ENCODE measurements at places on chromosomes 1 and 21.
A peak's percentile ranks its signal among the peaks of the same experiment; 100 is the strongest.

DNA sequence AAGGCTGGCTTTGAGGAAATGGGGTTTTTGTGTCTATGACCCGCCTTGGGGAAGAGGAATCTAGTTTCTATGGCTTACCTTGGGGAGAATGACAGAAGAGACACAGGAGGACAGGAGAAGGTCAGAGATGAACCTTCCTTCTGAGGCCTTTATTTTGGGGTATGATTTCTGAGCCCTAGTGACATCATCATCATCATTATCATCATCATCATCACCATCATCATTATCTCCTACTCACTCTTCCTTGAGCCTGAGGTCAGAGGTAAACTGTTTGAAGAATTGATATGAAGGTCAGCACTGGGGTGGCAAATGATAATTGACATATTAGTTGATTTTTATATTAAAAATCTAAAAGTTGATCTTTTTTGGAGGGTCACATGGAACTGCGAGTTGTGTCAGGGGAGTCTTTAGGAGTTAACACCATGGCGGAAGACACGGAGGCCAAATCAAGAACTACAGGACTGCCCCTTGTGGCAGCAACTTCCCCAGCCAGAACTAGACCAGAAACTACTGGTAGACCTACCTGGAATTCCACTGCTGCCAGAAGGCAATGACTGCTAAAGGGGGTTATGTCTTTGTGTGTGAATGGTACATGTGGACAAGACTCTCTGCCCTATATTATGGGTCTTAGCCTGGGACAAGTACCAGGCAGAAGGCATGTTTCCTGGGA, 49.8 kb upstream of the WLS start:
- DNase-seq: no peak

DNA sequence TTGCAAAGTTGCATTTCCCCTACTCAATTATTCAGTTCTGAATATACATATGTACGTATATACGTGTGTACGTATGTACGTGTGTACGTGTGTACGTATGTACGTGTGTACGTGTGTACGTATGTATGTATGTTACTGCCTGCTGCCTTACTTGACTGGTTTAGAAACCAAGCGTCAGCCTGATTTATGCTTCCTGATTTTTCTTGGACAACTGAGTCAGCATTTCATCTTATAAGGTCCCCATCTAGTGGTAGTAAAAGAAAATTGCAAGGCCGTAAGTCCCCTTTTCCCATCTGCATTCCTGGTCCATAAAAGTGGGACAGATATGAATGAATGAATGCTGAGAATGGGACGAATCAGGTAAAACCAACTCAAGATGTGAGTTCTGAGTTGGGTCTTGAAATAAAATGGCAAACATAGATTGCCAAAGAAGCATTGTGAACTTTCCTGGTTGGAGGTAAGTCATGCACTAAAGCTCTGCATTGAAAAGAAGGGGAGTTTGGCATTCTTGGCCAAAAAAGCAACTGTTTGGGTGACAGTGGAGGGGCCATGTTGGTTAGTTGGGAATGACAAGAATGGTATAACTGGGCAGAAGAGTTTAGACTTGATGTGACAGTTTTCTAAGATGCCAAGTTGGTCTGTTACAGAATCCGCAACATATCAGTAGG, 76.4 kb upstream of the DNAH14 start:
- peak; percentile 4 for DNase-seq

DNA sequence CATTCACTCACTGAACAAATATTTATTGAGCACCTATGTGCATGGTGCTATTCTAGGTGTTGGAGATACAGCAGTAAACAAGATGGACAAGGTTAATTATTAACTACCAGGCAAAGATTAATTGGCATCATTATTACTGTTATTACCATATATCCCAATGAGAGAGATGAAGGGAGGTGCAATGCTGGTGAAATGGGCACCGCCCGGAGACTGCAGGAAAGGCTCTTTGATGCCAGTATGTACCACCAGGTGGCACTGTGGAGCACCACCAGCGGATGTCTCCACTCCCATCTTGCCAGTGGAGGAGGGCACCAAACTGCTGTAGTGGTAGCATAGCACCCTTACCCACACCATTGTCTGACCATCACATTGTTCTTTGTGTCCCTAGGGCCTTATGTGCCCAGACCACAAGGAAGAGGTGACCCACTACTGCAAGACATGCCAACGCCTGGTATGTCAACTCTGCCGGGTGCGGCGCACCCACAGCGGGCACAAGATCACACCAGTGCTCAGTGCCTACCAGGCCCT, 3.0 kb downstream of the TRIM46 start:
- peak; percentile 92 for DNase-seq

DNA sequence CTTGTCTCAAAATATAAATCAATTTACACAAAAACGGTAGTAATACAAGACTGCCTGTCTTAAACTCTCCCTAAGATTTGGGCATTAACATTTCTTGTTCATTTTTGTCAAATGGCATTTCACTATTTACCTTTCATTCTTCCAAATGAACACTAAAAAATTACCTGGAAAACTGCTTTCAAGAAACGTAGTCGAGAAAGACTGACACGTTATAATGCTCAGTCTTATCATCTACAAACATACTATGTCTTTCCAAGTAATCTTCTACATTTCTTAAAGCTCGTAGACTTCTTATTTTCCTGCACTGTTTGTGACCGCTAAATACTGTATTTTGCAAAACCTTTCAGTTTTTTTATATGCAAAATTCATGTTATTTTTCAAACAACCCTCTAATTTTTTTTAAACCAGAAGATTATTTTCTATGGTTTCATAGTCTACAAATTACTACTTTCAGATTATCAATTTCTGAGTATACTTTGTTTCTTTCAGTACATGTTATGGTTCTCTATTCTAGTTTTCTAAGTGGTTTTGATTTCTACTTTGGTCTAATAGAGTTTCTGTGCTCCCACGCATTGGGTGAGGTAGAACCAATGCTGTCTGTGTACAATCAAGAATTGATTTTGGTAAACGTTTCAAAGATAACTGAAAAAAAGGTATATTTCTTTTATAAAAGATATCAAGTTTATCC, 336.4 kb downstream of the SMYD3 start:
- DNase-seq: no peak

GRCh38 chr1:21184276-21184675, 7.6 kb upstream of the EIF4G3 start:
- DNase-seq: no peak
